ENCODE measurements at places on chromosomes 5 and 9.

DNA sequence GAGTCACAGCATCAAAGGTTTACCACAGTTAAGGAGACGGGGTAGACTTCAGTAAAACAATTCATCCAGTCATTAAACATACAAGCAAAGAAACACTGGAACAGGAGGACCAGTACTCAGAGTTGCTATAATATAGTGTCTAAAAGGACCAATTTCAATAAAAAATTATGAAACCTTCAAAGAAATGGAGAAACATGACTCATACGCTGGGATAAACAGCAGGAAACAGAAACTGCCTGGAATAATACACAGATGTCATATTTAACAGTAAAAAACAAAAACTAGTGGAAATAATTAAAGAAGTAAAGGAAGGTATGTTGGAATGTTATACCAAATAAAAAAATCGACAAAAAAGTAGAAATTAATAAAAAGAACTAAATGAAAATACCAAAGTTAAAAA lies 1075.9 kb downstream of the NR2F1-AS1 start:
- no peak for DNase-seq

GRCh38 chr5:126852841-126853271 lies 75.9 kb downstream of the LMNB1 start:
- DNase-seq: no peak

GRCh38 chr5:78062645-78063044 lies 231.9 kb downstream of the AP3B1 start:
- DNase-seq: no peak

DNA sequence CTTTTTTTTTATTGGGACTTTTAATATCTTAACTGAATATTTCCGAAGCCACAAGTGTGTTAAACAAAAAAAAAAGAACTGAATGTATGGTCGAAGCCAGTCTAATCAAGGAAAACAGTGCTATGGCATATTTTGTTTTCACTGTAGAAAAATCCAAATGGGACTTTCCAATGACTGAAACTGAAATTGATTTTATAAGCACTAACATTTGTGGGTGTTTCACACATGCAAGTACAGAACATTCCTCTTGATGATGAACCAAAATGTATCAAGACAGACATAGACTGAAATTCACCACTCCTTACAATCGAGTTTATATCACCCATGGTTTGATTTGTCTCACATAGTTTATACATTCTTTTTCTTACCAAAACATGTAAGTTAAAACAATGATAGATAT lies 1026.8 kb downstream of the CDH18 start:
- no peak for DNase-seq

GRCh38 chr9:114612272-114612923 lies 1.3 kb downstream of the TMEM268 start:
- no peak for DNase-seq

DNA sequence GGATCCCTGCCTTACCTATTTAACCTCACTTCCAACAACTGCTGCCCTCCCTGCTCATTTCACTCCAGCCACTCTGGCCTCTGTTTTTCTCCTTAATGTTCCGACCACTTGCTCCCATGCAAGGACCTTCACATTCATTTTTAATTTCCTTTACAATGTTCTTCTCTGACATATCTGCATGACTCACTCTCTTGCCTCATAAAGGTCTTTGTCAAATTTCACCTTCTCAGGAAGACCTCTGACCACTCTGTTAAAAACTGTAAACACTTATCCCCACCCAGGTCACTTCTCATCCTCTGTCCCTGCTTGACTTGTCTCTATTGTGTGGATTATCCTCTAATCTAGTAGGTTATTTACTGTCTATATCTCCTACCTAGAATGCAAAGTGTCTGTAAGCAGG lies 751.2 kb downstream of the BRINP1 start:
- DNase-seq: no peak

- DNase-seq: no peak
These were observed 329.6 kb upstream of the ARRDC3 start for GRCh38 chr5:91712718-91713117.

GRCh38 chr5:2688586-2688985 lies 62.9 kb downstream of the IRX2 start:
- DNase-seq: no peak

GRCh38 chr9:8362250-8362649 lies 562.7 kb upstream of the DMAC1 start:
- no peak for DNase-seq

- no peak for DNase-seq
These were observed 1013.4 kb upstream of the COX7C start for GRCh38 chr5:85604378-85604777.

All from T-helper 22 cell (primary cell).